ENCODE measurements at places on chromosomes 1 and 21.

- no peak for DNase-seq
- H3K4me1 ChIP-seq, result no peaks in the 10 kb centered on the region
- H3K36me3 ChIP-seq, result no peaks in the 10 kb centered on the region
- H3K27ac ChIP-seq, result no peak overlapping the region
Measured at GRCh38 chr1:170714163-170714562, 50.2 kb downstream of the PRRX1 start.

GRCh38 chr1:204258213-204259115 lies 44.7 kb upstream of the GOLT1A start:
- no peak overlapping the region for H3K4me3 ChIP-seq
- H3K4me1 ChIP-seq, result peaks cover 14% of the 10 kb centered on the region
- H3K27me3 ChIP-seq, result no peaks in the 10 kb centered on the region
- no peak overlapping the region for H3K27ac ChIP-seq

- no peaks in the 10 kb centered on the region for H3K36me3 ChIP-seq
- no peak overlapping the region for H3K27ac ChIP-seq
- DNase-seq, result no peak
- H3K4me3 ChIP-seq, result no peak overlapping the region
- no peaks in the 10 kb centered on the region for H3K27me3 ChIP-seq
- H3K4me1 ChIP-seq, result no peaks in the 10 kb centered on the region
Measured at GRCh38 chr1:212690816-212691403, 8.7 kb downstream of the BATF3 start.

- no peak for DNase-seq
- H3K27me3 ChIP-seq, result no peaks in the 10 kb centered on the region
- no peak overlapping the region for H3K4me3 ChIP-seq
- H3K36me3 ChIP-seq, result peaks cover 63% of the 10 kb centered on the region
- H3K27ac ChIP-seq, result no peak overlapping the region
Measured at GRCh38 chr1:19130468-19130867, 79.6 kb downstream of the UBR4 start.

- peaks cover 9% of the 10 kb centered on the region for H3K4me1 ChIP-seq
- no peaks in the 10 kb centered on the region for H3K27me3 ChIP-seq
- H3K27ac ChIP-seq, result no peak overlapping the region
- H3K36me3 ChIP-seq, result peaks cover 8% of the 10 kb centered on the region
- no peak for DNase-seq
- H3K4me3 ChIP-seq, result peak overlapping the region; percentile 96
Measured at GRCh38 chr1:45804669-45804969, 1.2 kb downstream of the MAST2 start.

DNA sequence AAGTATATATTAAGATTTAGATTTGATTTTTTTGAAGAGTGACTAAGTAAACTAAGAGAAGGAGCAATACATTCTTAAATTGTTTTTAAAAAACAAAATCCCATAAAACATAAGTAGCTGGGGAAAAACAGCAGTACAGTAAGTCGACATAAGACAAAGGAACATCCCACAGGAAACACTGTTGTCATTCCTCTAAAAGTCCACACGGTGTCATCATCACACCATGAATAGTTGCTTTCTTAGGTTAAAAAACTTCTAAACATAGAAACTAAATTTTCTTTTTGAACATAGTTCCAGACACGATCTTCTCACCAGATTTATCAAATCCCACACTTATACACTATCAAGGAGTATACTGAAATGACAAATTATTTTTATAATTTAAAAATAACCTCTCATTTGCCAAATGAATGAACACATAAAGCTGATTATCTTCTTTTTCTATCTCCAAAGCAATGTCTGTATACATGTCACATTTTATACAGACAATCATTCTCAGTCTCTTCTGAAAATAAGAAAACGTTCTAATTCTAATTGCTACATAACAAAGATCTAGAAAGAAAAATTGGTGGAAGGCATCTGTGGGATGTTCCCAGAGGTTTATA lies 15.8 kb downstream of the ODF2L start:
- H3K4me3 ChIP-seq, result no peak overlapping the region
- DNase-seq, result no peak
- no peak overlapping the region for H3K27ac ChIP-seq
- no peaks in the 10 kb centered on the region for H3K4me1 ChIP-seq

DNA sequence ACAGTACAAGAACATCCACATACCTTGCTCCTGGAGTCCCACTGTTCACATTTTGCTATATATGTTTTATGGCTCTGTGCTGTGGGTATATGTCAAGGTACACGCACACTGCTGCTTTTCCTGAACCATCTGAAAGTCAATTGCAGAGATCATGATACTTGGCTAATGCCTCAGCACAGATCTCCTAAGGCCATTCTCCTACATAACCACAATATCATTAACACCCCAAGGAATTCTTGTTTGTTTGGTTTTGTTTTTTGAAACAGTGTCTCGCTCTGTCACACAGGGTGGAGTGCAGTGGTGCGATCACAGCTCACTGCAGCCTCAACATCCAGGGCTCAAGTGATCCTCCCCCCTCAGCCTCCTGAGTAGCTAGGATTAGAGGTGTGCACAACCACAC lies 16.0 kb downstream of the CTNNBIP1 start:
- no peak for DNase-seq
- no peak overlapping the region for H3K4me3 ChIP-seq
- no peak overlapping the region for H3K27ac ChIP-seq

All from H1 (cell line).